ENCODE measurements at places on chromosomes 4 and X. TPM values are rescaled to one million over a fixed set of nuclear protein-coding genes. Genes with fewer than 3 reads are reported as not detected.

XKRX gene
- total RNA-seq, result 0.08 TPM

- DNase-seq, result no peak
Measured at GRCh38 chr4:114081783-114082182, 102.3 kb upstream of the ARSJ start.

GRCh38 chr4:48439988-48440387 lies 43.2 kb upstream of the SLC10A4 start:
- no peak for DNase-seq

GRCh38 chrX:41085512-41085877 lies 250 bp downstream of the USP9X start:
- peak; percentile 61 for DNase-seq

DNA sequence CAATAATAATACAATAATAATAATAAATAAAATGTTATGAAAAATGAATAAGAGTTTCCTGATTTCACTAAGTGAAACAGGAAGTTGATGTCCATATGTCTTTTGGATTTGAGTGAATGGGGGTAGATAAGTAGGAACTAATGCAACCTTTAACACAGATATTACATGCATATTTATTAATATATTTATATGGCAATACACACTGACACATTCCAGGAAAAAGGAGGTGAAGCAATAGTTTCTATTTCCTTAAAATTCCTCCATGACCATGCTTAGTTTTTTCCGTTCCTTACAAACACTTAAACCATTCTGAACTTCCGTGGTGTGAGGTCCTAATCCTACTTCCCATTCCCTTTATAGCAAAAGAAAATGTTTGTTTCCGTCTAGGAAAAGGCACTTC lies 48.3 kb downstream of the ATXN3L start:
- no peak for DNase-seq

GRCh38 chr4:6386091-6386490 lies 86.3 kb downstream of the PPP2R2C start:
- no peak for DNase-seq

- DNase-seq, result no peak
Measured at GRCh38 chr4:126209147-126209546, 894.4 kb downstream of the FAT4 start.

NLGN3 gene
- 0.38 TPM for total RNA-seq

TREX2 gene
- total RNA-seq, result 2.2 TPM

IL13RA2 gene
- not detected for total RNA-seq

ASB5 gene
- not detected for total RNA-seq

UGT2B10 gene
- total RNA-seq, result not detected

CENPVL2 gene
- not detected for total RNA-seq

MSANTD1 gene
- 0.78 TPM for total RNA-seq

DNA sequence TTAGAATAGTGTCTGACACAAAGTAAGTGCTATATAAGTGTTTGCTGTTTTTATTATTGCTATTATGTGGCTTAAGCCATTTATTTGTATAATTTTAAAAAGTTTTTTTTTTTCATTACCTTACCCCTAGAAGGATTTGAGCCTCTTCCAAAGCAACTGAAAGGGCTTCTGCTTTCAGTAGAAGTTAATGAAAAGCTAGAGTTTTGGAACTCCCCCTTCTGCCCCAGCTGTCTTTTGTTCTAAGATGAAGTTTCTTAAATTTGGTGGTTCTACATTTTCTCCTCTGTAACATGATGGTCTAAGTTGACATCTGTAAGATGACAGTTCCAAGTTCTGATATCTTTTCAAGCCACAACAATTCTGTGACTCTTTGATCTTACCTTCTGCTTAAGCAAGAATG lies 30.3 kb downstream of the FHIP1A start:
- no peak for DNase-seq

- no peak for DNase-seq
Measured at GRCh38 chr4:40737879-40738278, 11.9 kb upstream of the NSUN7 start.

- DNase-seq, result no peak
Measured at GRCh38 chr4:148376151-148376550, 66.1 kb downstream of the NR3C2 start.

DNA sequence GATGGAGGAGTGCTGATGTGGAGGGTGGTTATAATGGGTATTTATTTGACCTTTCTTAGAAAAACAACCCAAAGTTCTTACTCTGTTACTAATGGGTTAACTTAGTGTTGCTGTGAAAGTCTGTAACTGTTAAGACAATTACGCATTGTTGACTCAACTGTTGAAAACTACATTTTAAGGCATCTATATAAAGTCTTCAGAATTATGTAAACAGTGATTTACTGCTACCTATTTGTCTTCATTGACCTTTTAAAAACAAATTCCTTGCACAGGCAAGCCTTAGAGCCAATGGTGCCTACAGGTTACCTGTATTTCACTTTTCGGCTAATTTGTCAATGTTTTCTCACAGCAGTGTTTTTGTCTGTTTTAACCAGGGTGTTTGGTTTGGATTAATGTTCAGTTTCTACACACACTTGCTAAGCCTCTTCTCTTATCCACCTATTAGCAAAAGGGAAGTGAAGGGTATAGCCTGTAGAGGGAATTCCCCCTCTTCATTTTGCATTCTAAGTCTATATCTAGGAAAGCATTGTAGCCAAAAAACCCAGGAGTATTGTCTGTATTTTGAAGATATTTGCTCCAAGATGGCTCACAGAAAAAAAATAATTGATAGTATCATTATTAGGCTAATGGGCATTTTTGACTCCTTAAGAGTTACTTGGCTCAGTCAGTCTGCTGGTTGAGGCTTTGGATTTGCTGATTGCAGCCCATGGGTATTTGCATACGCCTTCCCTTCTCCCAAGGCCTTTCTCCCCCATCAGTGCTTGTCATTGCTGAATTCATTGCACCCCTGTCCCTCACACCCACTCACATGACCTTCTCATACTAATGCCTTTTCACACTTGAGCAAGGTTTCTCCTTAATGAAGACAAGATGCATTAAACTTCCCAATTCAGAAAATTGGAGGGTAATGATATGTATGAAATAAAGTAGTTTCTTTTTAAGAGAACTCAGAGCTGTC lies 30.5 kb downstream of the AFF1 start:
- no peak for DNase-seq

DNA sequence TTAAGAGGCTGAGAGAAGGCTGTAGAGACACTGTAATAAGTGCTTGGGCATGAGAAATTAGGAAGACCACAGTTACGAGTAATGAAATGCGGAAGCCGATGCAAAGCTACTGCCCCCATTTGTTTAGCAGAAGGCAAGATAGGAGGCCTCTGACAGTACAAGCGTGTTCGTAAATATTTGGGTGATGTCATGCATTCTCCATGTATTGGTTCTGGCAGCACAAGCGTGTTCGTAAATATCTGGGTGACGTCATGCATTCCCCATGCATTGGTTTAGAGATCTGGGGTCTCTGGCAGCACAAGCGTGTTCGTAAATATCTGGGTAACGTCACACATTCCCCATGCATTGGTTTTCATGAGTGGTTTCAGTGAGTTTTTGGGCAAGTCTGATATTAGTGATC lies 661.5 kb upstream of the FRG1 start:
- no peak for DNase-seq

REPS2 gene
- total RNA-seq, result 0.03 TPM

- DNase-seq, result no peak
Measured at GRCh38 chr4:183139058-183139750, 40.1 kb downstream of the WWC2 start.

GAGE12F gene
- total RNA-seq, result not detected

DNA sequence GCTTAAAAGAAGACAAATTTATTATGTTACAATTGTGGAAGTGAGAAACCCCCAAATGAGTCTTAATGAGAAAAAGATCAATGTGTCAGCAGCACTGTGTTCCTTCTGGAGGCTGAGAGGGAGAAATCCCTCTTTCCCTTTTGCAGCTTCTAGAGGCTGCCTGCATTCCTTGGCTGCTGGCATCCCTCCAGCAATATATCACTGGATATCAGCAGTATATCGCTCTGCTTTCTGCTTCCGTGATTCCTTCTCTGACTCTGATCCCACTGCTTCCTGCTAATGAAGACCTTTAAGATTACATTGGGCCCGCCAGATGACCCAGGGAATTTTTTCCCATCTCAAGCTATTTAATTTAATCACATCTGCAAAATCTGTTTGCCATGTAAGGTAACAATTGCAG lies 1008.0 kb downstream of the RAPGEF2 start:
- DNase-seq, result no peak

DNA sequence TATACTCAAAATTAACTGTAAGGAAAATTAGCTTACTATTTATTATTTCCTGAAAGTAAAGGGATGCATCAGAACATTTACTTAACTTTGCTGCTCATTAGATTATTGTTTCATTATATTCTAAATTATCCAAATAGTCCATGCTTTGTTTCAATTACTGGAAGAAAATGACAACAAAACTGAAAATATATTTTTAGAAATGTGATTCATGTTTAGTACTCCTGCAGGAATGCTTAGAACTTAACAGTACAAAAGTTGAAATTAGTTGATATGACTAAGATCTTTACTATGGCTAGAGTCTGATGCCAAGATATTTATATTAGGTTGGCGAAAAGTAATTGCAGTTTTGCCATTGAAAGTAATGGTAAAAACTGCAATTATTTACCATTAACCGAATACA lies 660.5 kb upstream of the PABPC4L start:
- DNase-seq, result no peak

GRCh38 chrX:96619588-96619987 lies 65.1 kb upstream of the DIAPH2 start:
- DNase-seq, result no peak

GRCh38 chr4:36551697-36552214 lies 270.3 kb downstream of the DTHD1 start:
- DNase-seq, result no peak

ENOX2 gene
- total RNA-seq, result 13.0 TPM

ADAMTS3 gene
- 0.11 TPM for total RNA-seq

BMPR1B gene
- total RNA-seq, result not detected

- no peak for DNase-seq
Measured at GRCh38 chrX:63747331-63747730, 37.7 kb downstream of the ARHGEF9 start.

- no peak for DNase-seq
Measured at GRCh38 chrX:17007134-17007768, 60.8 kb downstream of the REPS2 start.

PIR gene
- 0.73 TPM for total RNA-seq

GRCh38 chrX:155334486-155335336 lies at the start of gene CLIC2:
CLIC2 (minus strand) TSS chrX:155334614; CDS start chrX:155334427, 187 bp downstream.
- DNase-seq, result no peak

DNA sequence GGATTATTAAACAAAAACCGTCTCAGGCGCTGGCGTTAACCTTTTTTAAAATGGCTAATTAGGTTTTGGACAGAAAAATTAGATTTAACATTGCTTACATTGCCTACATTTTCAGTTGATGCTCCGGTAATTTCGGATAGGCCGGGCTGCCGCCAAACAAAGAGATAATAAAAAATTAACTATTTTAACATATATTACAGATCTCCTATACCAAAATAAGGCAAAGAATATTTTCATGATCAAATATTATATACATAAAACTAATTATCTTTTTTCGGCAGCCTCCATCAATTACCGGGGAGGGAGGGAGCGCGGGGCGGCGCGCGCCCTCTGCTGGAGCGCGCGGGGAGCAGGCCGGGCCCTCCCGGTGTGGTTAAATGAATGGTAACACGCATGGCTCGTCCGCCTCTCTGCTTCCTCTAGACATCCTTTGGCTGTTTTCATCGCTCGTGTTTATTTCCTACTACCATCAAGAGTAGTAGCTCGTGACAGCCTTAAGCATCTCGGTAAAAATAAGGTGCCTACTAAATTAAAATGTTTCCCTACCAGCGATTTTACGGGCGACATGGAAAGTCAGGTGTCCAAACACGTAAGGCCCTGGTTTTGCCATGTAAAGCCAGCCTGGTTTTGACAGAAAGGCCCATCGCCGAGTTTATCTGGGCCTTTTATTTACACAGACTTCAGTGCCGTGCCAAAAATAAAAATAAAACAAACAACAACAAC lies 52.4 kb upstream of the TMEM33 start:
- DNase-seq, result peak; percentile 42

DNA sequence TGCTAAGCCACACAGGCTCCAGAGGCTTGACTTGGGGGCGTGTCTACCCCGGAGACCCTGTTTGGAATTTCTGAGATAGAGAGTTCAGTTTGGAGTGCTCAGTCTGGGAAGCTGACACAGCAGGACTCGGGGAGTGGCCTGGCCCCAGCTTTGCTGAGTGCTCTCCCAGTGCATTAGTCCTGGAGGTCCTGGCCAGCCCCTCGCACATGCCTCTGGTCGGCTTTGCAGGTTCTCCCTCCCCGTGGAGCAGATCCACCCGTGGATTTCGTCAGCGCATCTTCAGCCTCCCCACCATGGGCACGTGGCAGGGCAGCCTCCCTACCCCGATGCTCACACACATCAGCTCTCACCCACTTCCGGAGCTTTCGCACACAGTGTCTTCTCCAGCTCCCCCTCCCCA lies 65.2 kb downstream of the PSAPL1 start:
- no peak for DNase-seq

TEX11 gene
- total RNA-seq, result not detected

GRCh38 chr4:32226204-32226603 lies 1506.0 kb downstream of the PCDH7 start:
- DNase-seq, result no peak

CHRDL1 gene
- total RNA-seq, result not detected

DNA sequence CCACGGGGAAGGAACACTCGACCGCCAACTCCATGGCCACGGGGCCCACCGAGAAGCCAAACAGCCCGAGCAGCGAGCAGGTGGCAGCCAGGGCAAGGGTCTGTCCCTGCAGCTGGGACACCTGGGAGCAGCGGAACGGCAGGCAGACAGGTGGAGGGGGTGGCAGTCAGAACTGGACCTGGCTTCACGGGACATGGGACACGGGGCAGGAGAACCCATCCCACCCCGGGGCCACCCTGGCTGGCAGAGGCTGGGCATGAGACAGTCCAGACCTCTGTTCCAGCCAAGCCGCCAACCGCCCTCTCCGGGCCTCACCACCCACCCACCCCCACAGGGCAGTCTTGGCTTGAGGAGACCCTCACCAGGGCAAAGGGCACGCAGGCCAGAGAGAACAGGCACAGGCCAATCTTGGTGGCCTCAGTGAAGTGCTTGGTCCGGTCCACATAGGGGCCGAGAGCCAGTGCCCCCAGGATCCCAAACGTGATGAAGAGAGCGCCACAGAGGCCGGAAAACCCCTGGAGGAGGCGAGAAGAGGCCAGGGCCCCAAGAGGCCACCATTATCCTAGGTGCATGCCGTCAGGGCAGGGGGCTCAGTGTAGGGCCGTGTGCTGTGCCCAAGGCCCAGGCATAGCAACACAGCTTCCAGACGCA lies 5.6 kb downstream of the SLC49A3 start:
- DNase-seq, result no peak

DNA sequence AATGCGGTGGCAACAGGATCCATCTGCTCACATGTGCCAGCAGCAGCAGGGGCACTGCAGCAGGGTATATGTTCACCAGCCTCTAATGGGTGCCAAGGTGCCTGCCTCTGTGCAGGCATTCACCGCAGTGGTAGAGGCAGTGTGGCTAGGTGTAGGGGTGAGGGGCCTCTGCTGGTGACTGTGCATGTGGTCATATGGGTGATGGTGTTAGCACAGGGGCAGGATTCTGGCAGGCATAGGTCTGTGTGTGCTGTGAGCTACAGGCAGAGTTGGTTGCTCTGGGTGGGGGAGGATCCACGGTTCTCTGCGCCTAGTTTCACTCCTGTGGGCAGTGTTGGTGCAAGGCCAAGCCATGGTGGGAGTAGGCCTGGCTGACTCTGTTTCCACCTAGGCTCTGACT lies 566.5 kb upstream of the GNPDA2 start:
- no peak for DNase-seq

All from activated T-cell treated with anti-CD3 and anti-CD28 coated beads, Interleukin-2, amount 50 U/mL, for 4 hours (primary cell).